Activated naive CD4-positive, alpha-beta T cell treated with anti-CD3 and anti-CD28 coated beads, Interleukin-2, amount 10 ng/mL, durations not matched to agents 7 days and 5 days (primary cell): ENCODE measurements at places on chromosomes 3 and 15.

DNA sequence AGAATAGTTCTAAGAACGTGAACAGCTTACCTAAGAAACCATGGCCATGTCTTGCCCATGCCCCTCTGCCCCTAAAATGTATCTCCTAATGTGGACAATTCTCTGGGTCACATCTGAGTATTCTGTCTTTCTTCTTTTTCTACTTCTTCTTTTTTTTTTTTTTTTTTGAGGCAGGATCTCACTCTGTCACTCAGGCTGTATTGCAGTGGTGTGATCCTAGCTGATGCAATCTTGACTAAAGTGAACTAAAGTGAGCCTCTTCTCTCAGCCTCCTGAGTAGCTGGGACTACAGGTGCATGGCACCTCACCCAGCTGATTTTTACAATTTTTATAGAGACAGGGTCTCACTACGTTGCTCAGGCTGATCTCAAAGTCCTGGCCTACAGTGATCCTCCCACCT lies 204.8 kb upstream of the ZPLD1 start:
- DNase-seq, result no peak

DNA sequence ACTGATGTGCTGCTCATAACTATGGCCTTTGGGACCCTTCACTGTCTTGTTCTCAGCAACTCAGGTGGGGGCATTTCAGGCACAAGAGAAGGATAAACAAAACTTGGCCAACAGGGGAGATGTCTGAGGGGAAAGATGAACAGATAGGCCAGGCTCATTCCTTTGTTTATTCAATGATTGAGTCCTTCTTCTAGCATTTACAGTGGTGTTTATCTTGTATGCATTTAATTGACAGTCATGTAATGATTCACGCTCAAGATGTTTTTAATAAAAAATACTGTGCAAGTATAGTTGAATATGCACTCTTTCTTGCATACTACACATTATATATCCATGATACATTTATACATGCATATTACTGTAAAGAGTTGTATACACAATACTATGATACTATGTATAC lies 44.5 kb downstream of the RHCG start:
- no peak for DNase-seq

- DNase-seq, result no peak
These were observed 472.9 kb upstream of the THBS1 start for GRCh38 chr15:39108021-39108420.

- no peak for DNase-seq
These were observed 148.7 kb downstream of the SI start for GRCh38 chr3:164929642-164930041.

GRCh38 chr3:55598224-55598623 lies 111.1 kb upstream of the WNT5A start:
- DNase-seq, result no peak

GRCh38 chr15:88613074-88613944 lies 7.8 kb upstream of the AEN start:
- DNase-seq, result no peak

DNA sequence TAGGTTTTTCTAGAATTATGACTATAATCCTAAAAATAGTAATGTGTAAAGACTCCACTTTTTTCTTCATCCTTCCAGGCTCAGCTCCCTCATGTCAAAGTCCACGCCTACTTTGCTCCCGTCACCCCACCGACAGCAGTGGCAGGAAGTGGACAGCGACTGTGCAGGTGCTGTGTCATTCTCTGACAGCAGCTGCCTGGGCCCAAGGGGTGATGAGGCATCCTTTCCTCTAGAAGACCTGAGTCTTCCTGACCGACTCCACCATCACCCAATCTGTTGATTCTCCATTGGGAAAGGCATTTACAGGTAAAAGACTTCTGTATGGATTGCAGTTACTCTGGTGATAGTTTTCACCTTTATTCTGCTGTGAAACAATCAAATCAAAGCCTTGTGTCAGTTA lies 54.8 kb downstream of the UBP1 start:
- peak; percentile 60 for DNase-seq

GRCh38 chr15:61736790-61737189 lies 323.5 kb downstream of the VPS13C start:
- DNase-seq, result no peak

DNA sequence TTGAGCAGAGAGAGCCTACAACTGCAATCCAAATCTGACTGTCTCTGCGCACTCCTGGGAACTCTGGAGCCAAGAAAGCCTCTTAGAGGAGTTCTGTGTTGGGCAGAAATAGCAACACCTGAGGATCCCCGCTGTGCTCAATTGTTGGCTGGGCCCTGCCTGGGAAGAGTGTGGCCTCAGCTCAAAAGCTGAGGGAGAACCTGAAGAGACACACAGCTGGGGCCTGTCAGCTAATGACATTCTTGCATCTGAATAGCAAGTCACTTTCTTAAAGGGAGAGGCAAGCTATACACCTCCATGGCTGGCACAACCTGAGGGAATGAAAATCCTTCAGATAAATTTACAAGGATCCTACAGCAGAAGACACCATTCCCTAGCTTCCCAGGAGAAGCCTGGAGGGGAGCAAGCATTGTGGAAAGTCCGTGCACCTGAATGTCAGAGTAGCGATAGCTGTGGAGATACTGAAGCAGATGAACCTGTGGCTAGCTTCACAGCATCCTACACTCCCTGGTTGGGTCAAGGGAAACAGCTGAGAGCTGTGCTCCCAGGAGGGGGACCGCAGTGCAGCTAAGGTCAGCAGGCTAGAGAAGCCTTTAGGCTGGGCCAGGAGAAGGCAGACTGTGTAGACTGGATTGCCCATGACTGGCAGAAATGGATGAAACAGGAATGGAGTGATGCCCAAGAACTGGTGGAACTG lies 159.9 kb upstream of the PFN2 start:
- DNase-seq, result no peak

- DNase-seq, result no peak
These were observed 25.6 kb downstream of the KNG1 start for GRCh38 chr3:186742618-186743380.

DNA sequence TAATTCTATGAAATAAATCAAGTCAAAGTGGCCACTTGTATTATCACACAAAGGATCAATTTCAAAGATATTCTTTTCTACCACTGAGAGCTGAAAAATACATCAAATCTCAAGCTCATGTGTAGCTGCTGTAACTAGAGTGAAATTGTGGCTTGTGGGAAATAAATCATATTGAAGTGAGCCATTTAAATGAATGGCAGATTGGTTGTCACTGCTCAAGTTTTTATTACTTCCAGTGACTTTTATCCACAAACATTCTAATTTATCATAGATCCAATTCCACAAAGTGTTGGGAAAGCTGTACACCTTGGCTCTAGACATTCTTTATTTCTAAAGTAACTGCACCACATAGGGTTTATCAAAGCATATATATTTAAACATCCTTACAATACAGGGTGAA lies 285.4 kb downstream of the CNTN3 start:
- no peak for DNase-seq

- DNase-seq, result no peak
These were observed 122.6 kb downstream of the RAB11A start for GRCh38 chr15:65991721-65992483.

GRCh38 chr15:60809375-60809774 lies 330.4 kb upstream of the ICE2 start:
- DNase-seq, result no peak

GRCh38 chr3:59326246-59327024 lies 276.6 kb upstream of the CFAP20DC start:
- no peak for DNase-seq

DNA sequence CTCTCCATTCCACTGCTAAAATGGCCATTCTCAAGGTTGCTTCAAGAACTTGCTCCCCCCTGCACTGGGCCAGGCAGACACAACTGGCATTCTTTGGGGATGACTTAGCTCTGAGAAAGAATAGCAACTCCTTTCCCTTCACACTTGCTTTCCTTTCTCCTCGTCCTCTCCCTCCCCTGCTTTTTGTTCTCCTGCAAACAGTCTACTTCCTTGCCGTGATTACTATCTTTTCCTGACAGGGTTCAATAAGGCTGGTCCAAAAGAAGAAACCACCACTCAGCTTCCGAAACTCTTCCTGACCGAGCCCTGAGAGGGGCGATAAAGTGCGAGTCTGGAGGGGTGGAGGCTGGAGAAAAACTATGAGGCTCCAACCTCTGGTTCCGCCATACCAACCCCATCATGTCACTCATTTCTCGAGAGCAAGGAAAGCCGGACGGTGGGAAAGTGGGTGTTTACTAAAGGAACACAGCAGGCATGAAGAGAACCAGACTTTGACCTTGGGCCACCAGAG lies 5.0 kb downstream of the AMOTL2 start:
- no peak for DNase-seq

DNA sequence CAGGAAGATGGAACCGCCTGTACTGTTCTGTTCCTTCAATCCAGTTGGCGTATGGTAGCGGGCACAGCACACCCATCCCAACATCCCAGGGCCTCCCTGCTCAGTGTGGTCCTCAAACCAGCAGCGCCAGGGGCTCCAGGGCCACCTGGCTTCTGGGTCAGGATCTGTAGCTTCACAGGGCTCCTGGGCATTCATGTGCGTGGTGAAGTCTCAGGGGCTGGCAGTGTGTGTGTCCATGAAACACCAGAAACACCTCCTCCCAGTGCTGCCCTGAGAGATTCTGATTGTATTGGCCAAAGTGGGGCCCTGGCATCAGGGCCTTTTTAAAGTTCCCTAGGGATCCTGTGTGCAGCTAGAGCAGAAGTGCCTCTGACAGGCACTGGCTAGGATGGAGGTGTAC lies 42.1 kb downstream of the ABTB1 start:
- DNase-seq, result no peak

- no peak for DNase-seq
These were observed 34.0 kb downstream of the TPRA1 start for GRCh38 chr3:127556565-127556964.

DNA sequence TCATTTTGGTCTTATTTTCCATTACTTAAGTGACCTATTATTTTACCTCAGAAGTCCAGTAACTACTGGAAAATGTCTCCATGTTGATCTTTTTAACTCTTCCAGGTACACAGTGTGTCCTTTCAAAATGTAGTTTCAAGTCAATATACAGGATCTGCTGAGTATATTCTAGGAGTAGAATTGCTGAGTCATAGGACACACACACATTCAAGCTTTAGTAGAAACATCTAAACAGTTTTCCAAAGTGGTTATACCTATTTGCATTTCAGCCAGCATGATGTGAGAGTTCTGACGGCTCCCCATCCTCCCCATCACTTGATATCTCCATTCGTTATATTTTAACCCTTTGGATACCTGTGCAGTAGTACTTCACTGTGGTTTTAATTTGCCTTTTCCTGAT lies 271.9 kb downstream of the MCTP2 start:
- DNase-seq, result no peak

- DNase-seq, result peak; percentile 13
These were observed 3.5 kb upstream of the VIPR1 start for GRCh38 chr3:42498791-42499477.

GRCh38 chr3:120854908-120855526 lies 53.0 kb upstream of the STXBP5L start:
- DNase-seq, result no peak

DNA sequence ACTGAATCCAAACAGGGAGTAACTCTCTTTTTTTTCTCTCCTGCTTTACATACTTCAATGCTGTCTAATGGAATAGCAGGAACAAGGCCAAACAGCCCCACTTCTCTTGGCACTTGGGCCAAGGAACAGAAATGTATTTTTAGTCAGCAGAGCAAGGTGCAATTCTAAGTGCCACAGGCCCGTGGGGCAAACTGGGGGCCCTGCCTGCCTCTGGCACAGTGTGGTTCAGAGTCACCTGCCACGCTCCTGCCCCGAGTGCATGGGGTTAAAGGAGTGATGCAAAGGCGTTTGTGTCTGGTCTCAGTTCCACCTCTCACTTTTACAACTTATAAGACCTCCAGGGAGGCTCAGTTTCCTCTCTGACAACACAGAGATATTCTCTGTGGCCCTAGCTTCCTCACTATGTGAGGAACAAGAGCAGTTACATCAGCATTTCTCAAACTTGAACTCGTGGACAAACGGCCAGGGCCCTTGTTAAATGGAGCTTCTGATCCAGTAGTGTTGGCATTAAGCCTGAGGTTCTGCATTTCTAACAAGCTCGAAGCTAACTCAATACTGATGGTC lies 51.3 kb downstream of the LRIG1 start:
- DNase-seq, result no peak

DNA sequence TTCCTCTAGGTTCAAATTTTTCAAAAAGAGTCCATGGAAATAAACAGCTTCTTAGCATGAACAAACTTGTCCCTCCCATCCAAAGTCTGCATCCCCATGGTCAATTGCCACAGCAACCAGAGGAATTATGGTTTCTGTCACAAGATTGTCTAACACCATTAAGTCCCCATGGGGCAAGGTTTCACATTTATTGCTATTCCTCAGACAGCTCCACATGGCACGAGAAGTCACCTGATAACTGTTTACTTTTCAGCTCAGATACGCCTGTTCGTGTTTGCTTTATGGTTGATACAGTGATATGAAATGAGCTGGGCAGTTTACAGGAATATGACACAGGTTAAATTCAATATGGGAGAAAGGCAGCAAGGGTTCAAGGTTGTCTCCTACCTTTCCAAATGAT lies 37.9 kb upstream of the MUC13 start:
- DNase-seq, result no peak

GRCh38 chr3:105747696-105748095 lies 121.1 kb downstream of the CBLB start:
- DNase-seq, result no peak
